Natural killer cell treated with Interleukin-12 subunit alpha and Interleukin-12 subunit beta and Interleukin-15 and Interleukin-18, amount 100 ng/mL, for 72 hours (primary cell): ENCODE measurements at places on chromosomes 3 and 15. TPM values are rescaled to one million over a fixed set of nuclear protein-coding genes. Genes with fewer than 3 reads are reported as not detected.
A peak's percentile ranks its signal among the peaks of the same experiment; 100 is the strongest.

- H3K27ac ChIP-seq, result no peak overlapping the region
- peaks cover 8% of the 10 kb centered on the region for H3K4me1 ChIP-seq
- DNase-seq, result no peak
- H3K36me3 ChIP-seq, result no peaks in the 10 kb centered on the region
Observed at GRCh38 chr3:184003187-184003967, 14.3 kb downstream of the ABCC5 start.

GRCh38 chr3:194045919-194046318, 90.0 kb upstream of the HES1 start:
- H3K27ac ChIP-seq, result no peak overlapping the region
- no peak overlapping the region for H3K4me3 ChIP-seq
- H3K4me1 ChIP-seq, result no peaks in the 10 kb centered on the region
- no peak for DNase-seq
- peaks cover 13% of the 10 kb centered on the region for H3K27me3 ChIP-seq

- no peak overlapping the region for H3K4me3 ChIP-seq
- no peaks in the 10 kb centered on the region for H3K4me1 ChIP-seq
- H3K27ac ChIP-seq, result no peak overlapping the region
- H3K36me3 ChIP-seq, result no peaks in the 10 kb centered on the region
- no peak for DNase-seq
Observed at GRCh38 chr3:175179055-175179454, 319.9 kb downstream of the NAALADL2 start.

DNA sequence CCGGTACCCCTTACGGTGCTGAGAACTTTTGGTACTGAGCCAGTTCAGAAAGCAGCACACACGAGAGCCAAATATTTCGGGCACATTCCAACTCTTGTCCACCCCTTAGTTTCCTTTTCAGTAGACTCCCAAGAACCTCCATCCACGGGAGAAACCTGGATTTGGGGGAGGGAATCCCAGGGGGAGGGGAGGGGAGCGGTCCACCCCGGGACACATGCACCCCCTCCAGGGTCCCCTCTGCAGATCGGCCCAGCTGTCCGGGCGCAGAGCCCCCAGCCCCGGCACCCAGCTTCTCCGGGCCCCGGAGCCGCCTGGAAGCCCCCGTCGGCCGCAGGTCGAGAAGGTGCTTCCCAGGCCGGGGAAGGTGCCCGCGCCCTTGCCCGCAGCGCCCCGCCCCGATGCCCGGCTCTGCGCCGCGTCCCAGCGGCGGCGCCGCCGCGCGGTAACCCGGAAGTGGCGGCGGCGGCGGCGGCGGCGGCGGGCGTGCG, 455 bp upstream of the ABHD17C start:
- H3K27me3 ChIP-seq, result peaks cover 8% of the 10 kb centered on the region
- peak overlapping the region; percentile 78 for H3K4me3 ChIP-seq
- no peak overlapping the region for H3K27ac ChIP-seq
- peaks cover 25% of the 10 kb centered on the region for H3K4me1 ChIP-seq
- no peaks in the 10 kb centered on the region for H3K36me3 ChIP-seq
- DNase-seq, result peak; percentile 65

- DNase-seq, result no peak
- peak overlapping the region; percentile 56 for H3K27ac ChIP-seq
- H3K36me3 ChIP-seq, result peaks cover 20% of the 10 kb centered on the region
- no peaks in the 10 kb centered on the region for H3K27me3 ChIP-seq
Observed at GRCh38 chr3:56684029-56684428, 964 bp upstream of the TASOR start.

DNA sequence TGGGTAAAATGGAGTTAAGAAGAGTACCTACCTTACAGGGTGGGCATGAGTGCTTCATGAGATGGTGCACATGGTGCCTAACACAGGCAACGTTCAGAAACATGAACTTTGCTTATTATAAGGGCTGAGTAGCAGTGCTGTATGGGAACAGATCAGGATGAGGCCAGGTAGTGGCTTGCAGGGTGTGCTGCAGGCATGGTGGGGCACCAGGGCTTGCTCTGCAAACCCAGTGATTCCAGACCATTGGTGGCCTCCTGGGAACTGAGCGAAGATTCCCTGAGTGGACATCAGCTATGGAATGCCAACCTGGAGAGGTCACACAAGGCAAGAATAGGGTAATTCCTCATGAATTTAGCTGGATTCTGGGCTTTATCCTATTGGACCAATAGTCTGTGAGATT, 15.8 kb downstream of the TMEM43 start:
- no peak overlapping the region for H3K27ac ChIP-seq
- no peaks in the 10 kb centered on the region for H3K27me3 ChIP-seq
- H3K4me3 ChIP-seq, result no peak overlapping the region
- no peak for DNase-seq
- no peaks in the 10 kb centered on the region for H3K36me3 ChIP-seq
- H3K4me1 ChIP-seq, result peaks cover 43% of the 10 kb centered on the region

DNA sequence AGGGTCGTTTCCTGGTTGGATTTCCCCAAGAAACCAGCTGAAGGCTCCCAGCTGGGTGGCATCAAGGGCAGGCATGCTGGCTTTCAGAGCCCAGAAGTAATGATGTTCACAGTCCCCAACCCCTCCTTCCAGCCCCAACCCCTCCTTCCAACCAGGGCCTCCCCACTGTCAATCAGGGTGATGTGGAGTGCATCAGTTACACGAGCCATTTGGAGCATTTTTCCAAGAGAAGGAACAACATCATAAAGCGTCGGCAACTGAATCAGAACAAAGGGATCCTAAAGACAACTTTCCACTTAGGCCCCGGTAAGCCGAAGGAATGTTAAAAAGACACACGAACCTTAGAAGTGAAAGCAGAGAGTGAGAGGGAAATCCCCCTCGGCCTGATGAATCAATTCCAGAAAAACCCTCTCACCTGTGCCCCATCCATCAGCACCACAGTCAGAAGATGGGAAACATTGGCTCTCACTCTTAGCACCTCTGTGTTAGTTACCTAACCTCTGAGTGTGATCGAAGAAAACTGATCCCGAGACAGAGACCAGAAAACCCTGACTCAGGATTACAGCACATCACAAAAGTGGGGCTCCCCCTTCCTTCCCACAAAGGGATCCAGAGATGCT, 101.2 kb upstream of the WNT5A start:
- no peaks in the 10 kb centered on the region for H3K36me3 ChIP-seq
- no peaks in the 10 kb centered on the region for H3K27me3 ChIP-seq
- no peaks in the 10 kb centered on the region for H3K4me1 ChIP-seq

B3GNT5 gene
- total RNA-seq, result 0.36 TPM

DNA sequence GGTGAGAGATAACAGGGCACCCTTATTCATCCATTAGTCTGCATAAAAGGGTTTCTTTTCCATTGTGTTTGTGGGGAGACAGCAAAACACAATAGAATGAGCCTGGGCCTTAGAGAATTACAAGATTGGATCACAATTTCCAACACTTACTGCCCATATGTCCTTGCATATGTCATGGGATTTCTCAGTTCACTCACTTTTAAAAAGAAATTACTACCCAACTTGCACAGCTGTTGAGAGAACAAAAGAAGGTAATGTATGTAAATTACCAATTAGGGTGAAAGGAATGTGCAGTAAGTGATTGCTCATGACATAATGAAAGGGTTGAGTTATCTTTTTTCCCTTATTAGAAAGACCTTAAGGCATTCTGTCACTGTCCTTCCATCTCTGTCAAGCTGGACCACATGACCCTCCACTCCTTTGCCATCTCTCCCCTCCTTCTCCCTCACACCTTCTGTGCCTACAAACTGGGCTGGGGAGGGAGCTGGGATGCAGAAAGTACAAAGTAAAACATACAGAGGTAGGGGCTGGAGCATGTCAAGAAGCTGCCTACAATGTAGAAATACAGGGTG, 244.2 kb downstream of the ZMAT3 start:
- DNase-seq, result no peak
- H3K4me1 ChIP-seq, result no peaks in the 10 kb centered on the region
- H3K36me3 ChIP-seq, result no peaks in the 10 kb centered on the region
- no peak overlapping the region for H3K4me3 ChIP-seq
- no peaks in the 10 kb centered on the region for H3K27me3 ChIP-seq

GRCh38 chr3:106130384-106131198, 261.8 kb upstream of the CBLB start:
- H3K4me1 ChIP-seq, result peaks cover 5% of the 10 kb centered on the region

GRCh38 chr3:5276934-5277333, 89.4 kb downstream of the EDEM1 start:
- H3K27me3 ChIP-seq, result no peaks in the 10 kb centered on the region
- peaks cover 5% of the 10 kb centered on the region for H3K4me1 ChIP-seq
- H3K36me3 ChIP-seq, result no peaks in the 10 kb centered on the region
- H3K27ac ChIP-seq, result no peak overlapping the region

CDV3 gene
- 202 TPM for total RNA-seq

GRCh38 chr15:36612063-36612788, 32.8 kb downstream of the CDIN1 start:
- H3K36me3 ChIP-seq, result no peaks in the 10 kb centered on the region
- H3K4me3 ChIP-seq, result no peak overlapping the region
- H3K4me1 ChIP-seq, result no peaks in the 10 kb centered on the region
- no peak for DNase-seq

DNAJB11 gene
- 99.6 TPM for total RNA-seq

DNA sequence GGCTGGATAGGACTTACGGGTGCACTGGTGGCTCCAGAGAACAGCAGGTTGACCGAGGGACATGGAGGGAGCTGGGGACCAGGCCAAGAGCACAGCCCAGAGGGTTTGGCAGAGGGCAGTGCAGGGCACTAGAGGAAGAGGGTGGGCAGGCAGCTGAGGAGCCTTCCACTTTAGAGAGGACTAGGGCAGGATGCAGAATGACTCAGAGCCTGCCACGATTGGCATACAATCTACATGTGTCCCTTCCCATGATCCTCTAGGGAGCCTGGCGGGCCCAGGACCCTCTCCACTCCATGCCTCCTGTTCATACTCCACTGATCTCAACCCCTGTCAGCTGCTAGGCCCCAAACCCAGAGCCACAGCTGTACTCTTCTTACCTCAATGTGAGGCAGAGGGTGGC, 14.4 kb upstream of the APEH start:
- H3K4me1 ChIP-seq, result no peaks in the 10 kb centered on the region
- no peak overlapping the region for H3K4me3 ChIP-seq
- H3K36me3 ChIP-seq, result no peaks in the 10 kb centered on the region
- no peaks in the 10 kb centered on the region for H3K27me3 ChIP-seq

HCLS1 gene
- total RNA-seq, result 297 TPM

RPL32 gene
- total RNA-seq, result 1,133 TPM

TGM5 gene
- 0.95 TPM for total RNA-seq

ATP13A3 gene
- total RNA-seq, result 67.6 TPM

DNA sequence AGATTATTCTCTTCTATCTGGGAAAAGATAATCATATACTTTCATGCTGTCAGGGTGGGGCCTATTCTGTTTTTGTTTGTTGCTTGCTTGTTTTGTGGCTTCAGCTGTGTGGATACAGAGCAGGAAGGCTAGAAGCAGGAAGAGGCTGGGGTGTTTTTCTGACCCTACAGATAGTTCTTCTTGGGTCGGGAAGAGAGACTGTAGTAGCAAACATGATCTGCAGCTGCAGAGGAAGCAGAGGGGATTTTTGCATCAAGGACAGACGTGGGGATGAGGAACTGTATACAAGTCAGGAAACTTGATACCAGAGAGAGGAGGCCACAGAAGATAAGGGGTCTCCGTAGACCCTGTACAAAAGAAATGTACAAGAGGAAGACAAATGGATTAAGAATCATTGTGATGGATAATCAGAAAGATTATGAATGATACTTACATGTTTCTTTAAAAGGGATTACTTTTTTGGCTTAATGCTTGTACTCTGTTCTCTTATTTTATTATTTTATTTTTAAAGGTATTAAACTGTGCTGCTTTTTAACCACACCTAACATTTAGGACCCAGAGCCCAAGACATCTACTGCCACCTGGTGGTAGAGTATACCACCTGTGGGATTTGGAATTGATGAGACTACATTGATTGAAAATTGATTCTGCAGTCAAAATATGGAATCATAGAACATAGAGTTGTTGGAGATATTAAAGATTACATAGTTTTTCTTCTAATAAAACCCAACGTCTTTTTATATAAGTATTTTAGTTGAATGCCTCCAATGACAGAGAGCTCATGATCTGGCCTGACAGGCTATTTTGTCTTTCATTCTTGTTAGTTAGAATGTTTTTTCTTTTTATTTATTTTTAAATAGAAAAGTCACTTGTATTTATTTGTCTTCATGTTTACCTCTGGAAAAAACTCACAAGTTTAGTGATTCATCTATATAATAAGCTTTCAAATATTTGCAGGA, 87.3 kb upstream of the ROPN1 start:
- no peak for DNase-seq
- no peaks in the 10 kb centered on the region for H3K4me1 ChIP-seq
- H3K4me3 ChIP-seq, result no peak overlapping the region
- H3K27me3 ChIP-seq, result peaks cover 22% of the 10 kb centered on the region

C3orf22 gene
- not detected for total RNA-seq

CALML4 gene
- total RNA-seq, result 5.1 TPM

DNA sequence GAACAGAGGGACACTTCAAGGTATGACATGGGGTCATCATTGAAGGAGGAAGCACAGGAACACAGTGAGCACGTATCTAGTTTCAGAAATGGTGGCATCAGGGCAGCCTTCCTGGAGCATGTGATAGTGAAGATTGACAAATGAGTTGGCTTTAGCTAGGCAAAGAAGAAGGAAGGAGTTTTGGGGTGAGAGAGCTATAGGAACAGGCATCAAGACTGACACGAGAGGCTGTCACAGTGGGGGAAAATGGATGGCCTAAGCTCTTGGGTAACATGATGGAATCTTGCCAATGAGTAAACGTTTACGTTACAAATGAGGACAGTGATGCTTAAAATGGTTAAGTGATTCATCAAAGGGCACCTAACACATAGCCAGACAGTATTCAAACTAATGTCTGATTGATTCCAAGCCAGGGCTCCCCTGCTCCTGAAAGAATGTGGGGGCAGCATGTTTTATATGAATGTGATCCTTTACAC, 23.1 kb upstream of the GPR171 start:
- peak overlapping the region; percentile 88 for H3K27ac ChIP-seq
- H3K4me3 ChIP-seq, result peak overlapping the region; percentile 71
- no peak for DNase-seq

CEP19 gene
- 4.2 TPM for total RNA-seq

OSBPL10 gene
- total RNA-seq, result 2.9 TPM

FBXW12 gene
- total RNA-seq, result not detected

DNA sequence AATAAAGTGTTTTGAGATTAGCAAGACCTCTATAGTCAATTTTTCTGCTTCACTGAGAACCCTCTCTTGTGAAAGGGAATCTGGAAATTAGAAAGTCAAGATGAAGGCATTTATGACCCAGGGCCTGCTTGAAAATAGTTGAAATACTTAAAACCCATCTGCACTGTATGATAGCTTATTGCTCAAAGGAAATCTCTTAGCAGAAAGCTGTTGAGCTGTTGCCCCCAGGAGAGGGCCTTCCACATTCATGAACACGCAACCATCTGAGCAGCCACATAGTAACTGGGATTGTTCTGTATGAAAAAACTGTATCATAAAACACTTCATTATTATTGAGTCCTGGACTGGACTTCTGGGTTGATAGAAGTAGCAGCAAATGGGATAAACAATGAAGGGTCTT, 106.4 kb upstream of the PTX3 start:
- H3K27ac ChIP-seq, result no peak overlapping the region
- H3K36me3 ChIP-seq, result peaks cover 6% of the 10 kb centered on the region
- H3K27me3 ChIP-seq, result peaks cover 15% of the 10 kb centered on the region
- DNase-seq, result no peak
- no peak overlapping the region for H3K4me3 ChIP-seq
